Stimulated activated CD4-positive, alpha-beta T cell treated with anti-CD3 and anti-CD28 coated beads, Interleukin-1b, Interleukin-23, amount 100 ng/mL, for 24 hours (primary cell): ENCODE measurements at places on chromosomes 2 and 18.

DNA sequence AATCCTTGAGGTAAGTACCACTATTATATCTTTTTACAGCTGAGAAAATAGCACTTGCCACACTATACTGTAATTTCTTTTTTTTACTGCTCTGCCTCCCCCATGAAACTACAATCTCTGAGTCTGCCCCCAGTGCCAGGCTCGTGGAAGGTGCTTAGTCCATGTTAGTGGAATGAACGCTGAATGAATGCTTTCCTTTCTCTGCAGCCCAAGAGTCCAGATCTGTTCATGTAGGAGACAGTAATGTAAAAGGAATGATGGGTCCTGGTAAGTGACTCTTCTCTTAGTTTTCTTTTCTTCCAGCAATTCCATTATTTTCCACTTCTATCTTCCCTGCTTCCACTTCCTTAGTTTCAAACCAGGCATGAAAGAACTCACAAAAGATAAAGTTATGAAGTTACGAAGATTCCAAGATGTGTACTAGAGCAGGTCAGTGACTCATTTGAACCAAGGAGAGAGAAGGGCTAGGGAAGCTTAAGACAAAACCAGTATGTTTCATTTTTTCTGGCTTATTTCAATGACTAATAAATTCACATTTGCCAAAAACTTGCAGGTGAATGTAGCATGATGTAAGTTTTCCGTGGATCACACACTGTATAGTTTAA, 46.0 kb downstream of the ARHGEF33 start:
- DNase-seq, result no peak

DNA sequence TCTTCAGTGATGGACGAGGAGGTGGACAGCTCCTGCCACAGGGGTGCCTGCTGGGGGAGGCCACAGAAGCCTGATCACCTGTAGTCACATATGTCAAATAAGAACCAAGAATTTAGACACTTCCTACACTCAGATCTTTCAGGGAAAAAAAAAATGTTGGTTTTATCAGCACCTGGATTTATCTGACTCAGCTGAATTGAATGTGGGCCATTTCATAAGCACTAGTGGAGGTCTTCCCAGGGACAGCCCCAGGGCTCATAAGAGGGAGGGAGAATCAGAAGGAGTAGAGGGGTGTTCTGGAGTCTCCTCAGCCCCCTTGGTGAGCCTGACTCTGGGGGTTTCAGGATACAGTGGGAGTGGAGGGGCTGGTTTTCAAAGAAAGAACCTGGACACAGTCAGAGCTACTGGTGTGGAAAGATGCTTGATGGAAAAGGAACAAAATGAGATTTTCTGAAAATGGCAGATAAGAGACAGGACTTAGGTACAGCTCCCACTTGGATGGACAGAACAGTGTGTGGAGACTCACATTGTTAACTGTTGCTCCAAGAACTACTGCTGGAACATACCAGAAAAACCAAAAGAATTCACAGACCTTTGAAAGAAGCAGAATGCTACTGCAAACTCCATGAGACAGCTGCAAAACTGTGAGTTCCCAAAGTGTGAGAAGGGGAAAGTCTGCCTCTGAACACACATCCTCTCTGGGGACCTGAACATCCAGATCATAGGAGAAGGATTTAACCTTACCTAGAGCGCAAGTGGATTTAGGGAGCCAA, 45.4 kb downstream of the LCT start:
- no peak for DNase-seq

- no peak for DNase-seq
These were observed 32.0 kb upstream of the CDK5R2 start for GRCh38 chr2:218927422-218927821.

DNA sequence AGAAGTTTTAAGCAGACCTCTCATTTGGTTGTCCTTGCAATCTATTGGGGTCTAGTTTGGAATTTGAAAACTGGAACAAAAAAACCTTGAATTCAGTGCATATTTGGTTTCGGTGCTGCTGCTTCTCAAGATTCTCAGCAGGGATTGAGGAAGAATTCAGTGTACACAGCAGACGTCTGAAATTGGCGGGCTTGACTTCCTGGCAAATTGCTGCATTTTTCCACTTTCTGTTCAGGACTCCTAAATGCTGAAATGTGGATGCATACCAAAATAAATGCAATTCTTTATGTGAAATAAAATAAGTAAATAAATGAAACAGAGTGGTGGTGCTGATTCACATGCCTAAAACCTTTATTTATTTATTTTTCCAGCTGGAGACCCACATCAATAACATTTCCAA, 332.4 kb upstream of the KYNU start:
- DNase-seq, result no peak

DNA sequence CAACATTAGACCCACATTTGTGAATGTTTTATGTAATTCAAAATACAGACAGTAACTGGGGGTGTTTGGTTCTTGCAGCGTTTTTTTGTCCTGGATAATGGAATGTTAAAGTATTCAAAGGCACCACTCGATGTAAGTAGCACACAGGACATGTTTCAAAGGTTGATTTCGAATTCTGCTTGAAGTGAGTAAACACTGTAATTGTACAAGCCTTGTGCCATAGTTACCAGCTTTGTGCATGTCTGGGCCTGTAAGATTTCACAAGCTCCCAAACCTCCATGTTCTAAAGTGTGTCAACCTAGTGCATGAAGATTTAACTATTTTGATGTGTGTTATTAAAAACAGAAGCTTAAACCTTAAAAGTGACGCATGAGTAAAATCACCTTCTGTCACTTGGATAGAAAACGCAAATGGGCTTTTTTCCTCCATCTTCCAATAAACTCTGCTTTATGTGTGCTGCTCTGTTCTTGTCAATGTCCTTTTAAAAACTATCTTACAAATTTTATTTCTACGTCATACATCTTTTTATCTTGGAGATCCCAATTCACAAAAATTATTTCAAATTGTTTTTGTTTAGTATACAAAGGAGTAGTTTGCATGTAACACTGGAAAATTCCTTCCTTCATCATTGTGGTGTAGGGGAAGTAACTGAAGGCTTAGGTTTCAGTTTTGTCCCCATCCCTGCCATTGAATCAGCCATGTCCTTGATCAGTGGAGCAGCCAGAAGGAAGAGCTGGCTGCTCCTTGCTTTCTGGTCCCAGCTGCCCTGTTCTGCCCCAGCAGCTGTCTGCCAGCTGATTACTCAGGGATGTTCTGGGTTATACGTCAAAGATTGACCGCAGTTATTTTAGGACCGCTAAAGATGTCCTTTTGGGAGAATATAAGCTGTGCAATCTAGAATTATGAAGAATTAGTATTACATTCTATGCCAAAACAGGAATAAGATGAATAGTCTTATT, 119.2 kb downstream of the PRKRA start:
- DNase-seq, result no peak

DNA sequence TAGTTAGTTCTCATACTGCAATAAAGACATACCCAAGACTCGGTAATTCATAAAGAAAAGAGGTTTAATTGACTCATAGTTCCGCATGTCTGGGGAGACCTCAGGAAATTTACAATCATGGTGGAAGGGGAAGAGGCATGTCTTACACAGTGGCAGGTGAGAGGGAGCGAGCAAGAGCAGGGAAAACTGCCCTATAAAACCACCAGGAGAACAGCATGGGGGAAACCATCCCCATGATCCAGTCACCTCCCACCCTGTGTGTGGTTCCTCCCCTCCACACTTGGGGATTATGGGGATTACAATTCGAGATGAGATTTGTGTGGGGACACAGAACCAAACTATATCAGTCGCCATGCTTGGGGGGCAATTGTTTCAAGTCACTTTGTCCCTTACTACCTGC, 1.1 kb upstream of the SSB start:
- DNase-seq, result no peak

DNA sequence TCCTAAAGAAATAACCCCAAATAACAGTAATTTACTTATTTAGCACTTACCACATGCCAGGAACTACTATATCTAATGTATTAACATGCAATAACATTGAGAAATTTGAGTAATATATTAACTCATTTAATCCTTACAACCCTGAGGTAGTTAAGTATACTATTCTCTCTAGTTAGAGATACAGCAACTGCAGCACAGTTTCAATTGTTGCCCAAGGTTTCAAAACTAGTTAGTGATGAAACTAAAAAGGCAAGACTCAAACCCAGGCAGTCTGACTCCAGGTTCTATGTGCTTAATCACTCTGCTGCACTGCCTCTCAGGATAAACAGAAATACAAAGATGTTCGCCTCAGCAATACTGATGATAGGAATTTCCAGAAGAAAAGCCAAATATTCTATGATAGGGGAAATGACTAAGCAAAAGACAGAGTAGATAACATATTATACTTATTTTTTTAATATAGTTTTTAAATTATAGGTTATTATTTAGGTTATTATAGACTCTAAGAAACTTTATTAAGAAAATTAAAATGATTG, 88.0 kb downstream of the SS18 start:
- DNase-seq, result no peak

- no peak for DNase-seq
These were observed 315.2 kb downstream of the TDRD15 start for GRCh38 chr2:21438949-21439348.

GRCh38 chr2:240452462-240453256, 17.2 kb downstream of the GPC1 start:
- no peak for DNase-seq

- DNase-seq, result no peak
These were observed 90.3 kb downstream of the C1QL2 start for GRCh38 chr2:119068154-119068725.

DNA sequence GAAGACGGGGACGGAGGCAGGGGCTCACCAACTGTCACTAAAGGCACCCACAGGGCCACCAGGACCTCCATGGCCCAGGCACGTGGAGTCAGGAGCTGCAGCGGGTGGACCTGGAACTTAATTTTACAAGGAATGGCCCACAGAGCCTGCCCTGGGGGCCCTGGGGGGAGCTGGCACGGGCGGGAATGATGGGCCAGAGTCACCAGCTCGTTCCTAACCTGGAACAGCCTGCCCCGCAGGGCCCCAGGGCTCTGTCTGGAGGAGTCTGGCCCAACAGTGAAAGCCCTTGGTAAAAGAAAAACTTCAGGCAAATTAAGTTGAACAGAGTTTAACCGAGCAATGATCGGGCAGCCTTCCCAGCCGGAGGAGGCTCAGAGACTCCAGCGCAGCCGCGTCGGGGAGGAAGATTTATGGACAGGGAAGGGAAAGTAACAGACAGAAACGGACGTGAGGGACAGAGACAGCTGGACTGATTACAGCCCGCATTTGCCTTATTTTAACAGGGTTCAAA, 118.4 kb upstream of the TMEM18 start:
- no peak for DNase-seq
